Esophagus squamous epithelium (tissue), 5 donors: ENCODE measurements at places on chromosomes 6 and 20. TPM values are rescaled to one million over a fixed set of nuclear protein-coding genes. Genes with fewer than 3 reads are reported as not detected.

Gene PTP4A1
- total RNA-seq, result 37.1 TPM

- DNase-seq, result no peak
Observed at GRCh38 chr20:60255415-60255814, 297.2 kb downstream of the CDH26 start.

GRCh38 chr6:51526922-51527321 is 560.5 kb downstream of the PKHD1 start:
- DNase-seq, result no peak

- no peak for DNase-seq
Observed at GRCh38 chr6:158648682-158649131, 1.1 kb upstream of the SYTL3 start.

- no peak for DNase-seq
Observed at GRCh38 chr20:4720977-4721349, 746 bp upstream of the PRND start.

DNA sequence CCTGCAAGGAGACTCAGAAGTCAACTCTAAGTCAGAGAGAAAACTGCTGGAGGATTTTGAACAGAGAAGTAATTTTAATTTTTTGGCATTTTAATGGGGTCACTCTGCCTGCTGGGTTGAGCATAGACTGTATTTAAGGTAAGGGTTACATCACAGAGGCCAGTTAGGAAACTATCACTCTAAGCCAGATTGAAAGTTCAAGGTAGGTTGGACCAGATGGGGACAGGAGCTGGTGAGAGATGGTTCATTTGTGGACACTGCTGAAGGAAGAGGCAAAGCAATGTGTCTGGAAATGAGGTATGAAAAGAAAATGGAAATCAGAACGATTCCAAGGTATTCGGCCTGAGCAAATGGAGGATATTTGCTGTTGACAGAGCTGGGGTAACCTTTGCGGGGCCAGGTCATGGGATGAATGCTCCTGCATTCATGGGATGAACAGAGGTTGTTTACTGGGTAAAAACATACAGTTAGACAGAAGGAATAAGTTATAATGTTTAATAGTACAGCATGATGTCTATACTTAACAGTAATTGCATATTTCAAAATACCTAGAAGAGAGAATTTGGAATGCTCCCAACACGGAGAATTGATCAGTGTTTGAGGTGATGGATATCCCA is 26.9 kb downstream of the FRK start:
- no peak for DNase-seq

GRCh38 chr6:5334341-5334740 is 73.0 kb downstream of the FARS2 start:
- DNase-seq, result no peak

GRCh38 chr20:22462975-22463914 is 121.1 kb downstream of the FOXA2 start:
- no peak for DNase-seq

Gene PROKR2
- not detected for total RNA-seq

GRCh38 chr6:97958134-97958533 is 675.1 kb upstream of the MMS22L start:
- no peak for DNase-seq

DNA sequence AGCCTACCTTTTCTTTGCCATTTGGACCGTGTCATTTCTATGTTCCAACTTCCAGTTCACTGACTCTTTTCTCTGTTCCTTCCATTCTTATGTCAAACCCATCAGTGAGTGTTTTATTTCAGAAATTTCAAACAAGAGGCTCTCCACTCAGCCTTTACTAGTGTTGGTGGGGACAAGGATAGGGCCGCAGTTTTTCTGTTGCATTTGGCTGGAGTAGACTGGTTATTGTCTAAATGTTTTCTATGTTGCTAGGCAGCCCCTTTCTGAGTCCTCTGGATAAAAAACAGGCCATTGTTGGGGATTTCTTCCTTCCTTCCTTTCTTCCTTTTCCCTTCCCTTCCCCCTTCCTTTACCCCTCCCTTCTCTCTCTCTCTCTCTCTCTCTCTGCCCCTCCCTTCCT is 288.6 kb downstream of the PRKN start:
- DNase-seq, result no peak

Gene GINS1
- 12.9 TPM for total RNA-seq

DNA sequence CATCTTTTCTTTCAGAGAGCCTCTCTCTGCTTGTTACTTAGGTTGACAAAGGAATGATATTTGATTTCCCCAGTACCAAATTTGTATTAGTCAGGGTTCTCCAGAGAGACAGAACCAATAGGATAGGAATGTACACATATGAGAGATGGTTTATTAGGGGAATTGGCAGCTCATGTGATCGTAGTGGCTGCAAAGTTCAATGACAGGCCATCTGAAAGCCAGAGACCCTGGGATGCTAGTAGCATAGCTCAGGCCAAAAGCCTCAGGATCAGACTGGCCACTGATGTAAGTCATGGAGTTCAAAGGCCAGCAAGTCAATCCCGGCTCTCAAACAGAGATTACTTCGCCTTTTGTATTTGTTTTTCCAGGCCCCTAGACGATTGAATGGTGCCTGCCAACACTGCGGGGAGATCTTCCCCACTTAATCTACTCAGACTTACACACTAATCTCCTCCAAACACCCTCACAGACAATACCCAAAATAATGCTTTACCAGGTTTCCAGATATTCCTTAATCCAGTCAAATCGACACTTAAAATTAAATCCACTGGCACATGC is 215.5 kb downstream of the ALDH8A1 start:
- DNase-seq, result no peak

DNA sequence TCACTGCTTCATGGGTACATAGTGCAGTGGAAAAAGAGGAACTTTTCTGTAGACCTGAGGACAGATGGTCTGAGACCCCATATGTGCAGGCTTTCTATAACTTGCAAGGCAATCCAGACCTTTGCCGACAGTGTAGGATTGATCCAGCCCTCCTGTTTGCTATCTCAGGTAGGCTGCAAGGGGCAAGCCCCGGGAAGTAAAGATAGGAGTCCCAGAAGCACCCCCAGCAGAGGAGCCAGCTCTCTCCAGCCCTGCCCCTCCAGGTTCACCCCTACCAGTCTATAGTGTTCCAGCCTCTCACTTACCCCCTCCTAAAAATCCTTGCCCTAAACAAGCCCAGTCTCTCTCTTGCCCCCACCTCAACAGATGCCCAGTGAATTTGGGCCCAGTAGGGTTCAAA is 96.2 kb downstream of the FAXC start:
- DNase-seq, result no peak

Gene AIF1
- 2.4 TPM for total RNA-seq
